ENCODE measurements at places on chromosomes 5 and 9.

GRCh38 chr9:75176037-75176436 is 87.7 kb downstream of the OSTF1 start:
- DNase-seq: no peak

- no peak for DNase-seq
These were observed 22.1 kb downstream of the ANKRD33B start for GRCh38 chr5:10586008-10586407.

GRCh38 chr5:111454776-111455175 is 57.6 kb downstream of the STARD4 start:
- DNase-seq: no peak

- DNase-seq: no peak
These were observed 9.6 kb downstream of the SEC61B start for GRCh38 chr9:99231711-99232110.

GRCh38 chr5:126263591-126264184 is 159.5 kb upstream of the GRAMD2B start:
- DNase-seq: no peak

GRCh38 chr9:90343991-90344390 is 298.6 kb downstream of the DIRAS2 start:
- no peak for DNase-seq

GRCh38 chr9:77953590-77953989 is 78.0 kb downstream of the GNAQ start:
- no peak for DNase-seq

DNA sequence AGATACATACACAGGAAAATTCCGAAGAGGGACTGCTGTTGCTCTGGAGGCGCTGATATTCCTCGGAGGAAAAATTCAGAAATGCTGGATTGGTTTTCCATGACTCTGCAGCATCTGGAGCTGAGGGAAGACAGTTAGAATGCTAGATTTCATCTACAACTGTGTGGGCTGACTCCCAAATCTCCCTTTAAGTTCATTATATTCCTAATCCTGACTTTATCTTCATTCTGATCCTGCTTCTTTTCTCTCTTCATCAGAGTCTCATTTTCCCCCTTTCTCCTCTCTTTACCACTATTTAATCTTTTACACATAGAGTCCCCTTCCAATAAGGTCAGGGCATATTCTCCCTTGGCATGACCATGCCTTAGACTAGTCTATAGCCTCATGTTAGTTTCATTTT is at the start of gene OR1N1:
Gene OR1N1, minus strand, starts transcription at position 101 of the 400 bp plus-strand sequence. Its CDS starts 0 bp downstream, at position 101.
- no peak for DNase-seq

- DNase-seq: no peak
These were observed 6.4 kb upstream of the LHX2 start for GRCh38 chr9:124005029-124005771.

DNA sequence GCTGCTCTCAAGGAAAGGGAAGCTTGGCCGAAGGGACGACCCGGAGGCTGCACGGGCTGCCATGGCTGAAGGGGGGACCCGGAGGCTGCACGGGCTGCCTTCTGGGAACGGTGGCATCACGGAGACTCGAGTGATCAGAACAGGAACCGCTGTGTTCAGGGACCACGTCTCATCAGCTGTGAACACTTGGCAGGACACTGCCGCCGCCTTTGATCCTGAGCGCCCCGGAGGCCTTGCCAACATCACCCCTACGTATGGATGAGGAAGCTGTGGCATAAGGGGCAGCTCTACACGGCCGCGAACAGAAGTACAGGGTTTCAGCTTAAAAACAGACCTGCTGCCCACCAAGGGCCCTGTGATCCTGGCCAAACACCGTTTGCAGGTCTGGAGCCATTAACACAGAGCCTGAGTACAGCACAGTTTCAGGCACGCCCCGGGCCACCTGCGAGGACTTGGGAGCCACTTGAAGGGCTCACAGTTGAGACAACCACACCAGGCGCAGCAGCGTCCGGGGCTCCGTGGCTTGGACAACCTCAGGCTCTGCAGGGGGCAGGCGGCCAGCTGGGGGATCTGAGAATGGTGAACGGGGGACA is 23.9 kb upstream of the TERT start:
- no peak for DNase-seq

DNA sequence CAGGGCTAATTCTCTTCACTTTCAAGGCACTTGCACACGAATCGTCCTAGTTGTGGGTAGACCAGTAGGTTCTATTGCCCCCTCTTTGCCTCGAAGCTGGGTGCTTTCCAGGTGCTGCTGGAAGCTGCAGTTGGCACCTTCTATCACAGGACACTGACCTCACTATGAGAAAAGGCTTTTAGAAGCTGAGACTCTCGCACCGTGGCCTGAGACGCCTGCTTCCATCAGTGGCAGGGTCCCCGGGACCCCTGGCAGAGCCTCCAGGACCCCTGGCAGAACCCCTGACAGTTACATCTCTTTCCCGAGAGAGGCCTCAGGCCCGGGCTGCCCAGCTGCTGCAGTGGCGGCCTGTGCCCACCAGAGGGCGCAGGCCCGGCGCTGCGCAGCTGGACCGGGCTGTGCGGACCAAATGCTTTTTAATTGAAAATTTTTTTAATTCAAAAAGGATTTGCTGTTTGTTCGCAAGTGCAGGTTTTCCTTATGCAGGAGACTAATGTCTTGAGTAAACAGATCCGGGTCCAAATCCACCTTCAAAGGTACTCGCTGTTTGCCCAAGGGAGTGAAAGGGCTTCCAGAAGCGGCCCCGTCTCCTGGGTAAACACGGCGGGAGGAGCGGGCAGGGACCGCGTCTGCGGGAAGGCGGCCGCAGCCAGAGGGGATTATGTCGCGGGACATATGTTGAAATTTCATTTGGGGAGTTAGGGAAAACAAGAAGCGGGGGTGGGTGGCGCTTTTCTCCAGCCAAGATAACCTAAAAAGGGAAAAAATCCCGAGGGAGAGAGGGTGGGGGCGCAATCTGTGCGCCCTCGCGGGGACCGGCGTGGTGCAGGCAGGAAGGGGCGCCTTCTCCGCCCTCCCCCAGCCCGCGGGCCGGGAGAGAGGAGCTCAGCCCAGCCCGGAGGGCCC is 114.5 kb upstream of the LMX1B start:
- peak; percentile 26 for DNase-seq

DNA sequence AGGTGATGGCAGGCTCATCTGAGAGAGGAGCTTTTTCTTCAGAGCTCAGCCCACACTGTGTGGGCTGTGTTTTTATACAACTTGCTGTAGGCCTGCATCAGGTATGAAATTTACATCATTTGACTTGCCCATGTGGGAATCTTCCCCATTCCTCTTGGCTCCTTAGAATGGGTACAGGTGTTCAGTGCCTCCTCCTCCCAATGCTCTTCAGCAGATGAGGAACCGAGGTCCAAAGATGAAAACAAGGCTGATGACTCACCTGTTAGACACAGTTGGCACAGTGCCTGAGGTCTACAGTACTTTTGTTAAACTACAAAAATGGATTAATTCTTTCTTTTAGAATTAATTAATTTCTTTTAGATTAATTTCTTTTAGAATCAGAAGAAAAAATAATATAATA is 20.8 kb downstream of the PAPPA start:
- DNase-seq: no peak

- DNase-seq: no peak
These were observed 145.5 kb downstream of the PAX5 start for GRCh38 chr9:36888551-36888950.

DNA sequence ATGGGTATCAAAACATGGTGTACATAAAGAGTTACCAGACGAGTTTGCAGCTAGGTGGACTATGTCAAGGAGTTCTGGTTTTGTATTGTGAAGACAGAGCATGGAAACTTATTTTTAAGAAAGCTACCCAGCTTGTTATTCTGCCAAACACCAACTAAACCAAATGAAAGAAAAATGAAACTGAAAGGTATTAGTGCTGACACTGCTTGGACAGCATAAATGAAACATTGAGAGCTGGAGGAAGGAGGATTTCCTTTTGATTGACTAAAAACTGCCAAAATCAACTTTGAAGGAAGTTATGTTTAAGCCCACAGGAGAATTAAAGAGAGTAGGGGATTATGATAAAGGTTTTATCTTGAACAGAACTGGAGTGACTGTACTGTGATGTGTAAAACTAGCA is 766.2 kb downstream of the PTPRD start:
- DNase-seq: no peak

Measured in amniotic stem cell (primary cell).